M059J (cell line): ENCODE measurements at places on chromosomes 12 and 14.

DNA sequence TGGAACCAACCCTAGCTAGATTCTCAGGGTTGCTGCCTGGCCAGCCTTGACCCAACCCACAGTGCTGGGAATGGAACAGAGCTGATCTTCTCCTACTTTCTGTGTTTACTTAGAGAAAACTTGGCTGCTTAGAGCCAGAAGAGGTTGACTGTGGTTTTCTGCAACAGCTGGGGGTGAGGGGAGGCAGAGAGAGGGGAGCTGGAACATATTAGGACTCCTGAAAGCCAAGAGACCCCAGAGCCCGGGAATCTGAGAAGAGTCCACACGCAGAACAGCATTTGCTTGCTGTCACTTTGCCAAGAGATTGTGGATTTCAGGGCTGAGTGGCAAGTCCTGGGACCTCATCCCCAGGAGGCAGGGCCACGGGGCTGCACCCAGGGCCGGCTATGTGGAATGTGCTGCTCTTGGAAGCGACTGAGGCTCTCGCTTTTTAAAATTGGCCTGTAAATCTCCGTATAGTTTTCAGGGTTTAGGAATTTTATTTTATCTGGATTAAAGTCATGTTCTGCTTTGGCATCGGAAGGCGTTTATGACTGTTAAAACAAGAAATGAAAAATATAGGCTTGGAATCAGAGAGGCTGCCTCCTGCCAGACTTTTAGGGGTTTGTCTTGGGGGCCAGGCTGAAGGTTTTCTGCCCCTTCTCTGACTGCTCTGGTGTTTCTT is 22.3 kb upstream of the MED13L start:
- DNase-seq = no peak

DNA sequence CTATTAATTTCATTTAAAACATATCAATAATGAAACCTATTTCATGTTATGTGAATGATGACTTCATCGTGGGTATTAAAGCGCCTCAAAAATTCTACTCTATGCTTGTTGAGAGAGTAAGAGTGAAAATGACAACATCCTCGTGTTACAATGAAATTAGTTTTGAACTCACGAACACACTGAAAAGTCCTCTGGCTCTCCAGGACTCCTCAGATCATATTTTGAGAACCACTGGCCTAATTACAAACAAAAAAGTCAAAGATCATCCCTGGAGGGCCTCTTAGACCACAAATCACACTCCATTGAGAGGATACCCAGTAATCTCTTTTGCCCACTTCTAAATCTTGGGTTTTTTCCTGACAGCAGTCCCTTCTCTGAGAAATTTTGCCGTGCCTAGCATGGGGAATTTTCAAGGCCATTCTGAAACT is 19.1 kb downstream of the DAAM1 start:
- DNase-seq = peak; percentile 22

- no peak for DNase-seq
These were observed 359.0 kb downstream of the BTG1 start for GRCh38 chr12:91786499-91787272.

GRCh38 chr12:113469224-113469948 is 2.3 kb downstream of the LHX5 start:
- DNase-seq = no peak

- peak; percentile 74 for DNase-seq
These were observed 66.2 kb downstream of the PTGER2 start for GRCh38 chr14:52380294-52380693.

- DNase-seq = no peak
These were observed 31.1 kb upstream of the BEGAIN start for GRCh38 chr14:100618318-100618693.
